ENCODE measurements at places on chromosomes 11 and 22.

GRCh38 chr11:132792341-132793140 lies 739.8 kb downstream of the OPCML start:
- peak; percentile 11 for DNase-seq

GRCh38 chr11:45323601-45324249 lies 37.6 kb upstream of the SYT13 start:
- no peak for DNase-seq

- DNase-seq, result no peak
Measured at GRCh38 chr11:36109850-36110606, 166.2 kb downstream of the LDLRAD3 start.

DNA sequence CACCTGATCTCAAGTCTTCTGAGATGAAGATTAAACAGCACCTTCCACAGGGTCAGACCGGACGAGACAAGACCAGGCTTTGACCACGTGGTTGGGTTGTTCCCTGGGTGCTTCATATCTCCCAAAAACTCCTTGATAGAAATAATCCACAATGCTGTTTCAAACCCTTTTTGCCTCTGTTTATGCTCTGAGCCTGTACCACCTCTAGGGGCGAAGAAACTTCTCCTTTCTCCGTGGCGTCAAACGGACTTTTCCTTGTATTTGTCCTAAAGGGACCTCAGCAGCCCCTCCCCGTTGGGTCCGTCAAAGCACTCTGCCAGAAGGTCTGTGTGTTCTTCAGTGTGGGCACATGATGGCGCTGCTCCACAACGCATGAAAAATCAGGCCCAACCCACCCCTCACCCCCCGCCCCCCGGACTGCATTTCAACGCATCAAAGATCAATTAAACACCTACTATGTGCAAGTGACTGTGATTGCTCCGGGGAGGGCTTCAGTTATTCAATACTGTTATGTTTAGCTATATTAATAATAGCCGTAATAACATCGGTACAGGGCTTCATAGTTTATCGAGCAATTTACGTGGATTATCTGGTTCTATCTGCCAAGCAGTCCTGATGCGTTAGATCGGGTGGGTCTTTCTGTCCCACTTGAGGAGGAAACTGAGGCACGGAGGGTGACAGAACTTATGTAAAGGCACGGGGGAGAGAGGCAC lies 17.3 kb upstream of the EIF3D start:
- DNase-seq, result peak; percentile 78

- no peak for DNase-seq
Measured at GRCh38 chr11:94910270-94910669, 63.1 kb downstream of the CWC15 start.

GRCh38 chr22:17483688-17484372 lies 79.5 kb upstream of the SLC25A18 start:
- no peak for DNase-seq

DNA sequence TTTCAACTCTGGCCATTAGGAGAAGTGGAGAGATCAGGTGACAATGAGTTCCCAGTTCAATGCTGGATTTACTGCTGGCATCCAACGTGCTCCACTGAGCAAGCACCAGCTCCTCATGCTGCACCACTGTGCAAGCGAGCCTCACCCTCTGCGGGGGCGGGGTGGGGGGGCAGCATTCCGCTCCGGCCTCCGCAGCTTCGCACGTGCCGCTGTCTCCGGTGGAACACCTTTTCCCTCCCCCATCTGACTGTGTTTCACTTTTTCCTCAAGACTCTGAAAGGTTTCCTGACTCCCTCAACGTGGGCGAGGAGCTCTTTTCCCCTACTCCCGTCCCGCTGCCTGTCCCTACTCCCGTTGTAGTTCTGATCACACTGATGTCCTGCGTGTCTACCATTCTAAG lies 835 bp upstream of the RHOD start:
- DNase-seq, result no peak

DNA sequence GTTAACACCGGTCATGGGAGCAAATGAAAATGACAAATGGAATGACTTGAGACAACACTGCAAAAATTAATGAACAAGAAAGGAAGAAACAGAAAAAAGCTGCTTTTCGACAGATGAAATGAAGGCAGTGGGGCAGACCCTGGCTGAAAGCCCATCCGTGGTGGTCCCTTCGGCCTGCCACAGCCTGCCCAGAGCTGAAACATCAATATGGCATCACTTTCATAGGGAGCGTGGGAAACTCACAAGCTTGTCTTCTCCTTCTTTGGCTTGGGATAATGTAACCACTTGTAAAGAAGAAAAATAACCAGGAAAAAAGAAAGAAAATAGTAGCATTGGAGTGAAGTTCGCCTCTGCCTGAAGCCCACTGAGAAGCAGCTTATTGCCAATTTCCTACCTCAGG lies 78.8 kb downstream of the CTTN start:
- DNase-seq, result no peak

- DNase-seq, result peak; percentile 62
Measured at GRCh38 chr11:17978553-17979287, 34.1 kb downstream of the SERGEF start.

GRCh38 chr11:6323291-6323905 lies 3.1 kb upstream of the CAVIN3 start:
- no peak for DNase-seq

DNA sequence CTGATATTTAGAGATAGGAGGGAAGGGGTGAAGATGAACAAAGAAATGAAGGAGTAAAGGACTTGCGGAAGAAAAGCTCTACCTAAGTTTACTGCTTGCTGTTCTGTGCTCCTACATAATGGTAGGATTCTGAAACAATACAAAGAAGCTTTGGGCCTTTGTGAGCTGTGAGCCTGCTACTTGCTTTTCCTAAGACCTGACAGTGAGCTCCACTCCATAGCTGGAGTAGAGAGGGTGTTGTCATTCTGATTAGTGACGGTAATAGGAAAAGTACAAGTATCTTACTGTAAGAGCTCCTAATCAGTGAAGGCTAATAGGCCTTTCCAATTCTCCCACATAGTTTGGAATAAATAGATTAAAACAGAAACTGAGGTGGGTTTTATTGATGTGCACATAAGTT lies 75.9 kb downstream of the PARVA start:
- DNase-seq, result no peak

- no peak for DNase-seq
Measured at GRCh38 chr11:73113426-73113825, 28.7 kb downstream of the FCHSD2 start.

- DNase-seq, result no peak
Measured at GRCh38 chr11:40323241-40323640, 1136.2 kb downstream of the LRRC4C start.

- DNase-seq, result peak; percentile 86
Measured at GRCh38 chr22:31248138-31248745, 36.1 kb downstream of the LIMK2 start.

DNA sequence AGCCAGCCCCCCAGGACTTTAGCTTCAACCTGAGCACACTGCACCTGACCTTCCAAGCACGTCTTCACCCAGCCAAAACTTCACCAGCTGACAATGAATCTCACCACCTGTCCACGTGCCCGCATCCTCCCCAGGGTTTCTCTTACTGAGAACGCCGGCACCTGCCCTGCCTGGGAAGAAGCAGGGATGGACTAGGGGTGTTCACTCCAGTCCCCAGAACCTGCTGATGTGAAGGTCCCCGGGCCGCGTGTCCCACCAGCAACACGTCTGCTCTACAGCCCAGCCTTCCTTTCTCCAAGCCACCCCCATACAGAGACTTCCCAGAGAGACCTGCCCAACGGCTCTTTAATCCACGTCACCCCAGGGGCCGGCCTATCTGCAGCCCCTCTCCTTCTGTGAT lies 12.8 kb downstream of the CPT1A start:
- DNase-seq, result no peak

DNA sequence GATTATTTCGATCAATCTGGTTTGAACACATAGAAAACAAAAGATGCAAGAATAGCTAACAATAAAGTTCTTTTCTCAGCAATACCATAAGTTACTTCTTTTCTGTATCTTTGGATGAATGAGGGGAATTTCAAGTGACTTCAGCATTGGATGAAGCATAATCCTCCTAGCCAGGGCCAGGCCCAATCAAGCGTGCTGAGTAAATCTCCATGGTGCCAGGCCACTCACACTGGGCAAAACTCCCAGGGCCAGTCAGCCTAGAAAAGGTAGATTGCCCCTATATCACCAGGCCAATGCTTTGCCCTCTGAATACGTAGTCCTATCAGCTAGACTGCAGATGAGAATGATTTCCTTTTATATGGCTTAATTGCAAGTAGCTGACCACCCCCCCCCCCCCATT lies 6.0 kb downstream of the CNTF start:
- no peak for DNase-seq

DNA sequence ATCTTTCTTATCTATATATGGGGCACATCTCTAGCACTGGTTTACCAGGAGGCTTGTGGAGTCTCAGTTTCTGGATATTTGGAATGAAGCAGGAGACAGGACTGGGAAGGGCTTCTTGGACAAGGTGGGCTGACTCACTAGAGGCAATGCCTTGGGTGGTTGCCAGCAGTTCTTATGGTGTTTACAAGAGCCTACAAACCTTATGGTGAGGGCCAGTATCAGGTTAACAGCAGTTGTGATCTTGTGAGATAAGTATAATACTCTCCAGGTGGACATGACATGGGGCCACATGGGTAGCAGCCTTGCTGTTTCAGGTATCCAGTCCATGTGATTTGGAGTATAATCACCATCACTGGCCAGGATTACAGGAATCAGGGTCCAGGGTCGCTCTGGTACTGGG lies 10.2 kb downstream of the FUT4 start:
- DNase-seq, result peak; percentile 24

DNA sequence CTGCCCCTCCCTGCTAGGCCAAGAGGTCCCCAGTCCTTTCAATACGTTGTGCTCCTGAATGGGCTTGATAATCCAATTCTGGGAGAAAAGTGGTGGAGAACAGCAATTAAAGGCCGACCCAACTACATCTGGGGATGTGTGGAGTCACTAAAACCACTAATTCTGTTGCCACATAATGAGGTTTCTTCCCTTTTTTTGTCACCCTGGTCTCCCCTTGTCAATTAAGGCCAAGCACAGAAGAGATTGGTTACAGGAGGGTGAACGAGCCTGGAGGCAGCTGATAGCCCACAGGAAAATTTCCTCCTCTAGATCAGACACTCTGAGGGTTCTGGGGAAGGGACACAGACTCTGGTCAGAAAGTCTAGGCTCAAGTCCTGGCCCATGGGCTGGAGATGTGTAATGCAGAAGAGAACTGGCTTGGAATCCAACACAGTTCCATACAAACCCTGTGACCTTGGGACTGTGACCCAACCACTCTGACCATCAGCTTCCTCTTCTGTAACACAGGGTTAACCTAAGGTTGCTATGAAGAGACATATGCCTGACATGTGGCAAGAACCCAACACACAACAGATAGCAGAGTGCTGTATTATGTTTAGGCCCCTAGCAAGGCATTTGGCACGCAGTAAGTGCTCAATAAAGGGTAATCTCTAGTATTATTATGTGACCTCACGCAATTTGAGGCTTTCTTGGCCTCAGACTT lies 146.4 kb downstream of the CHST1 start:
- DNase-seq, result no peak

DNA sequence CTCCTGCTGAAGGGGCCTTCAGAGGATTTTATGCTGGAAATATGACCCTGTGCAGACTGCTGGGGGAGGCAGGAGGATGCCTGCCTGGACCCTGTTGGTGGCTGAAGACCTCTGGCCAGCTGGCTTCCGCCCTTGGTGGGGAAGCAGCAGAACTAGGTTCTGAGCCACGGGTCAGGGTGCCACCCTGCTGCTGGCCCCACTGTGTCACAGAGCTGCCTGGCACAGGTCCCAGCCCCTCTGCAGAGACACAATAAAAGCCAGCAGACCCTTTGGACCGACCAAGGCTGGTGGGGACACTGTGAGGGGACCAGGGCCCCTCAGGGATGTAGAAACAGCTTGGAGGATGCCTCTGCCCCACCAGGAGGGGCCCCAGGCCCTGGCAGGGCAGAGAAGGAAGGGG lies 6.9 kb upstream of the SREBF2 start:
- DNase-seq, result no peak

DNA sequence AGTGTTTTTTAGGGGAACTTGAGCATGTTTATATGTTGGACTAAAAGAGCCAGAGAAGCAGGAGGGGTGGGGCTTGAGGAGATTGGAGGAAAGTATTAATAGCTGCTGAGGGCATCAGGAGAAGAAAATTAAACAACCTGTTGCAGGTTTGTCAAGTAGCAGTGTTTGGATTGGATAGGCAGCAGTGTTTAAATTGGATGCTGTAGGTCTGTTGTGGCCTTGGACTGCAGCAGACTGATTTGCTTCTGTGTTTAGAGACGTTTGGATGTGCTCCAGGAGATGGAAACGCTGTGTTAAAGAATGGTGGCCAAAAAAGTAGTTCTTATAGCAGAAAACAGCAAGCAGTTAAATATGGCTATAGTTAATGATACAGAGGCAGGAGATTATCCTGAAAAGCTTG lies 5.7 kb downstream of the EIF3L start:
- DNase-seq, result no peak

- DNase-seq, result no peak
Measured at GRCh38 chr11:33630936-33631748, 69.5 kb downstream of the C11orf91 start.

DNA sequence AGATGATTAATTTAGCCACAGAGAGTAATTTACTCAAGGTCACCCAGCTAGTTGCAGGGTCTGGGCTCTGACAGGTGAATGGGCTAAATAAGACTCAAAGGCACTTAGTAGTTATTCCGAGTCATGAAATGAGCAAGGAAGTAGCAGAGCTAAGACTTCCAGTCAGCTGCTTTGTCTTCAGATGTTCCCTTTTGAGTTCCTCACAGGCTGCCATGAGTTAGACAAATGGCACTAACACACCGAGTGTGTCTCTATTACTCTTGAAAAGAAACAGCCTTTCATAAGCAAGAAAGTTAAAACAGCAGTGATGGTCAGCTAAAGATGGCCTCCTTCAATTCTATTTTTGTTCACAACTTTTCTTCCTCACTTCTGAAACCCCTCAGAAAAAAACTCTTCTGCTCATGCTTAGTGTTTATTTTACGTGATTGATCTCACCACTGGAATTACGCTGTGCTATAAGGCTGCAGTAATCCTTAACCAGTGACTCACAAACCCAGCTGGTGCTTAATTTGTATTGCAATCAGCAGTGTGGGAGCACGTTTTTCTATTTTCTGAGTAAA lies 389.1 kb downstream of the AASDHPPT start:
- DNase-seq, result no peak

DNA sequence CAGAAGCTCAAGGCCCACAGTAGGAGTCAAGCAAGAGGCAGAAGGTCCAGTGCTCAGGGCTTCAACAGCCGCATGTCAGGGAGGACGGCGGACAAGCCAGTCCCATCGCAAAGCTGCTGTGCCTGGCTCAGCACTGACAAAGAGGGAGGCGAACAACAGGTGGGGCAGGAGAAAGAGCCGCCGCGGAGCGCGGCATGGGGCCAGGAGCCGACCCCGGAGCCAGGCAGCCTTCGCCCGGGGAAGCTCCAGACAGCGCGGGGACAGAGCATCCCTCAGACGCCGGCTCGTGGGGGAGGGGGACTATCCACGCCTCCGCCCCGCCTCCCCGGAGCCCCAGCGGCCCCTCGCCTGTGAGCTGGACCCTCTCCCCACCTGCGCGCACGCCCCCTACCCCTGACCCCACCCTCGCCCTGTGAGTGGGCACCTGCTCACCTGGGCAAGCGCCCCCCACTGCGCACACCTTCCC lies 369 bp downstream of the DHCR7 start:
- DNase-seq, result peak; percentile 45

DNA sequence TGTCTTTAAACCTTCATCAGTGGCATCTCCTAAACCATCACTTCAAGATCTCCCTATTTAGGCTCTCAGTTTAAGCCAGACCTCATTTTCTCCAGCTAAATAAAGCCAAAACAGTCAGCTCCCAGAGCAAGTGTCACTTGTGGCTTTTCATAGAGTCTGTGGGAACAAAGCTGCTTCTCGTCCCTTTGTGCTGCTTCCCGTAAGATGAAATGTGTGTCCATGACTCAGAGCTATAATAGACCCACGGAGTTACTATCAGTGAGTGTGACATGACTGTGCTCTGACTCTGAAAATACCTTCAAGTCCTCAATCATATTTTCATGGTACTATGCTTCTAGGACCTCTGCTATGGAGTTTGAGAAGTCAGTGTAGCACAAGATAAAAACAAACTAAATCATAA lies 57.3 kb upstream of the SLN start:
- DNase-seq, result no peak

Data from BE2C (cell line).